ENCODE measurements at places on chromosomes 2 and 18. TPM values are rescaled to one million over a fixed set of nuclear protein-coding genes. Genes with fewer than 3 reads are reported as not detected.

- DNase-seq, result no peak
Measured at GRCh38 chr2:11566383-11566782, 32.5 kb downstream of the GREB1 start.

GRCh38 chr2:163768881-163769695, 33.3 kb upstream of the FIGN start:
- DNase-seq, result no peak

Gene TMEM163
- 150 TPM for total RNA-seq

GRCh38 chr18:75391279-75392225, 36.0 kb downstream of the SMIM21 start:
- no peak for DNase-seq

- DNase-seq, result no peak
Measured at GRCh38 chr2:24544456-24545115, 53.5 kb downstream of the NCOA1 start.

DNA sequence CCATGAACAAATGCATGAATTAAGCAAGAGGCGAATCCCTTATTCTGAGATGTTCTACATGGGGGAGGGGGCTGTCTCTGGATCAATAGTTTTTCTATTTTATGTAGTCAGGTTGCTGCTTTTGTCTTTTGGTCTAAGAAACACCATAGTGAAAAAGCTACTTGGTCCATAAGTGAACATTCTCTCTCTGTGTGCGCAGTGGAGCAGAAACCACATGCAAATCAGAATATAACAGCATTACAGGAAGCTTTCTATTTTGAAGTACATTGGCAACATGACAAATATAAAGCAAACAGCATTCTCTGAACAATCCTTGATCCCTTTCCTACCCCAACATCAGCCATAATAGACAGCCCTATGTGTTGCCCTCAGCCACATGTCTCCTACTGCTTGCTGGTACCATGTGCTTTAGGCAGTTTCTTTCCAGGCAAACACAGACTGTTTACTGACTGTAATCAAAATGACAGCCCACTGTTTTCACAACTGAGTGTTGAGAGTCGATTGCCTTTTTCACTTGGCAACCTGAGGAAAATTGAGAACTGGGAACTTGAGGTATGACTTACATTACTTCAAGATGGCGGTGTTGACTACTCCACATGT, 10.6 kb downstream of the SCN3A start:
- DNase-seq, result no peak

Gene MOCOS
- 0.56 TPM for total RNA-seq

DNA sequence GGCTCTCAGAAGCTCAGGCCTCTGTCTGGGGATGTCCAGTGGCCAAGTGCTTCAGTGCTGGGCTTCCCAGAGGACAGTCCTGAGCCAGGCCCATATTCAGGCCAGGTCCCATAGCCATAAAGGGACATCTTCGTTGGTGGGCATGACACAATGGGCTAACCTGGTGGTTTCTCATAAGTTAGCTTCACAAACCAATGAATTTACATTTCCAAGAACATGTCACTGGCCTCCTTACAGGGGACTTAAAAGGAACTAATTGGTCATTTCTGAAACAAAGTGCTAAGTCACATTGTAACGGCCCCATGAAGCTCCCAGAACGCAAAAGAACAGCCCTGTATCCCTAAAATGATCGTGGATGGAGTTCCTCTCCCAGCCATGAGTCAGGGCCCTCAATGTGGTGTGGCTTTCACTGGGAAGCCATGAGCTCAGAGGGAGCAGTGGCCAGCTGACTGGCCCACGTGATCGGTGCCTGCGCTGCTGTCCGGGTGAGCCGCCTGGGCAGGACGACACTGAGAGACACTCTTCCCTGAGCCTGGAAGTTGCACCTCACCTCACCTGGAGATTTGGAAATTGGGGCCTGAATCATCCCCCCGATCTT, 163.7 kb upstream of the APCDD1 start:
- no peak for DNase-seq

Gene PROM2
- total RNA-seq, result 0.62 TPM

- DNase-seq, result no peak
Measured at GRCh38 chr2:111048856-111049768, 71.6 kb upstream of the BCL2L11 start.

DNA sequence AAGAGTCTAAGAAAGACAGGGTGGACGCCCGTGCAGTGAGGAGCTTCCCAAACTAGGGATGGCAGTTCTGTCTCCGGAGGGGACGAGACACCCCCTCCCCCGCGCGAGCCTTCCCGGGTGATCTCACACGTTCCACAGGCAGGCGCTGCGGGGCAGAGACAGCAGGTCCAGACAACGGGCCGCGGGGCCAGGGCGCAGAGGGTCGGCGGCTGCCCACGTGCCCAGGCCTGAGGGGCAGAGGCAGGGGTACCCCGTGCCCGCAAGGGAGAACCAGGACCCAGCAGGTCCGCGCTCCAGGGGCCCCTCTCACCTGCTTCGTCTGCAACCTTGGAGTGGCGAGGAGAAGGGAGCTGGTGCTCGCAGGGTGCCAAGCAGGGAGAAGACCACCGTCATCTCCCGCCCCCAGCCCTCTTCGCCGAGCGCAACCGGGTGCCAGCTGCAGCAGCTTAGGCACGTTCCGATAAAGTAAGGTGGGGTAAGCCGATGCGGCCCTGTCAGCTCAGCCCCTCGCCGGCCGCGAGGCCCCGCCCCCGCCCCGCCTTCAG, at the start of gene GPR155:
GPR155 (minus strand) TSS at position 467 of the 545 bp plus-strand sequence. CDS start 5,073 bp downstream, outside the sequence.
- DNase-seq, result peak; percentile 49

- no peak for DNase-seq
Measured at GRCh38 chr2:23867449-23867848, 59.5 kb downstream of the ATAD2B start.

Gene PLGLB1
- total RNA-seq, result 1.1 TPM

Gene CAD
- total RNA-seq, result 49.4 TPM

DNA sequence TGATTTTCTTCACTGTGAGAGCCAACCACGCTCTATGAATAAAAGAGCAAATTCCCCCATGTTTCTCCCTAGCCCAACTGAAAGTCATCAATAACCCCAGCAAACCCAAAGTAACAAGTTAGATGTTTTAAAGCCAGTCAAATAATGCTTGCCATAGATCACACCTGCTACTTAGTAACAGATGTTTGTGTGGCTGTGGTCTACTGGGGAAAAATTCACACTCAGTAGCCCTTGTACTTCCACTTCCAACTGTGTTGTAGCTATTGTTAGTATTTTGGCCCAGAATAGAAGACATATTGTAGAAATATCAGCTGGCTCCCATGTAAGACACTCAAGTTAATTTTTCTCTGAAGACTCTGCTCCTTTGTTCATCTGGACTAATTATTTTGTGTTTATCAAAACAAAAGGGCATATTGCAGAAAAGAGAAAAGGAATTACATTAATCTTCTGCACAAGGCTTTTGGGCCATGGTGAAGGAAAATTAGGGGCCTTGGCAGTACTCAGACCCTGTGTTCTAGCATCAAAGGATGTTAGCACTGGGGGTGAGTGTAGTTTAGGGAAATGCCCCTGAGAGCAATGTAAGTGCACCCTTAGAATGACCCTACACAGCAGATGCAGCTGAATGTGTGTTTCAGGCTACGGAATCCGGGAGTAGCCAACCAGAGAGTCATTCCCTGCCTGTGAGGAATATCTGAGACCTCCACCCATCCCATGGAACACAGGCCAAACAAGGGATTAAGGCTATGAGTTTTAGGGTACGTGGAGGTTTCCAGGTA, 521.9 kb downstream of the EPHA4 start:
- DNase-seq, result no peak

GRCh38 chr18:1513519-1513918, 608.8 kb downstream of the ADCYAP1 start:
- DNase-seq, result no peak

DNA sequence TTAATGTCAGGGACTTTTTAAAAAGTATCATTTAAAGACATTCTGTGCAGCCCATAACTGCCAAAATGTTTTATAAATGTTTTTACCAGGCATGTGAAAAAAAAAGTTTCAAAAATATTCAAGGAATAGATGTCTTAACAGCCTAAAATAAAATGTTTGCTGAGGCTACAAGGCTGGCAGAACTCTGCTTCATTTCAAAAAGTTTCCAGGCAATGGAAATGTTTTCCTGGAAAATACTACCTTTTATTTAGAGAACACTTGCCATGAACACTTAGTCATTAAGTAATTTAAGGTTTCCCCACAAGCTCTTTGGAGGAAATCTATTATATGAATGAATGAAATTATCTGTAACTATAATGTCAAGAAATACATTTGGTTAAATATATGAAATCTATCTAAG, 68.8 kb downstream of the THADA start:
- no peak for DNase-seq

GRCh38 chr2:10346929-10347561, 44.3 kb downstream of the HPCAL1 start:
- no peak for DNase-seq

GRCh38 chr2:98028101-98028561, 32.4 kb upstream of the TMEM131 start:
- no peak for DNase-seq

Gene DSG4
- total RNA-seq, result not detected

- DNase-seq, result no peak
Measured at GRCh38 chr2:52144590-52144989, 1112.7 kb upstream of the NRXN1 start.

DNA sequence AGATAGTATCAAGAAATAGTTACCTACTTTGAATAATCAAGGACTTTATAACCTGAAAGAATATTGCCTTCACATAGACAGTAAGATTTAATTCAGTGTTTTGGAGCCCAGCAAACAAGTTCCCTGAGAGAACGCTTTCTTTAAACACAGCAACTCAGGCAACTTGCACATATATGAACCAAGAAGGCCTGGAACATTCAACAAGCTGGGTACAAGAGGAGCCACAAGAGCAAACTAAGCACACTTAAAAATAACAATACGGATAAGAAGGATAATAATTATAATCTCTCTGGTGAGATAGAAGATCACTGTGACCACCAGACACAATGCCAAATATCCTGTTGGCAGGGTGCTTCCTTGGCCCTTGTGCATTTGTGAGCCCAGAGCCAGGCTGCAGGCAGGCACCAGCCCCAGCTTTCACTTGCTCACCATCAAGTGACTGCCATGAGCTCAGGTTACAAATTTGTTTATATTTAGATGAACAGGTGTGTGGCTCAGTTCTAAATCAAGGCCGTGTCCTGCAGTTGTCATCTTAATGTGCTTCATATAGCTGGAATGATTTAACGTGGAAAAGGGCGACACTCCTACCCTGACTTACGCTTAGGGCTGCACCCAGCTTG, 446.6 kb downstream of the IRS1 start:
- no peak for DNase-seq

Gene C18orf54
- 19.2 TPM for total RNA-seq

DNA sequence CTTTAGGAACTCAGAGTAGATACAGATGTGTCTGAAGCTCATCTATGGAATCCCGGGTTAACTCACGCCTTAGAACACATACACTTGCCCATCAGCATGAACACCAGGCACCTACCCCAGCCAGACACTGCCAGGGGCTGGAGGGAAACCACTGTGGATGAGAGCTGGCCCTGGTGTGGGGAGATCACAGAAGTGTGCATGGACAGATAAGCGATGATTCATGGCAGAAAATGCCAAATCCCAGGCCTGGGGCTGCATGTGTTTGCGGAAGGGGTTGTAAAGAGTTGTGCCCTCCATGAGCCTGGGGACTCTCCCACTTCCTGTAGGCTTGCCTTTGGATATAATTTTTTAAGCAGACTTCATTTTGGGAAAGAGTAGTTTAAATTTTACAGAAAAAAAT, 193.4 kb downstream of the FHOD3 start:
- no peak for DNase-seq

- DNase-seq, result peak; percentile 51
Measured at GRCh38 chr2:96260387-96261260, 5.2 kb downstream of the TMEM127 start.

Gene FAM98A
- 47.9 TPM for total RNA-seq

Gene APCDD1
- total RNA-seq, result 3.1 TPM

DNA sequence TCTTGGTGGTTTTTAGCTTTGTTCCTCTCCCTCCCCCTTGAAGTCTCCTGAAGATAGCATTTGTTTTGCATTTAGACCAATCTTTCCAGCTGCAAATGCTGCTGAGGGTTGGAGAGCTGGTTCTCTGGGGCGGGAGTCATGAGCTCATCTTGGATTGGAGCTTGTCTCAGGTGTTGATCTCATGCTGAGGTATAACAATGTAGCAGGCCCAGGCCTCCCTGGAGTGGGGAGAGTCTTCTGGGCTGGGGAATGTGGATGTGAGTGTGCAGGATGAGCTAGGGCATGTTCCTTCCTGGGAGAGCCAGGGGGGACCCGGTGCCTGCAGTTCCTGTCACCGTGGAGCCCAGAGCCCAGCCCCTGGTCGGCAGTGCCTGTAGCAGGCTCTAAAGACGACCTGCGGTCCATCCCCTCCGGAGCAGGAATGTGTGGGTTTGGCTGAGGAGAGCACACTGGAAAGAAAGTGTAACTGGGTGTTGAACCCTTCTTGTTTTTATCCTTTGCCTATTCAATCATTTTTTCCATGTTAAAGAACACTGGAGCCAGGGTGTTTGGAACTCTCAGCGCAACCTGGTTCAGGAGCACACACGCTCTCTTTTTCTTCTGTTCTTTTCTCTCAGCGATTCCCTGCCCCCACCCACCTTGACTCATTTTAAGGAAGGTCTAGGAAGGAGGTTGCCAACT, 2.7 kb downstream of the ZNF532 start:
- DNase-seq, result no peak

- no peak for DNase-seq
Measured at GRCh38 chr18:2990956-2991640, 21.8 kb downstream of the LPIN2 start.

- peak; percentile 44 for DNase-seq
Measured at GRCh38 chr2:205685314-205686055, 3.2 kb downstream of the NRP2 start.

Gene COL4A3
- not detected for total RNA-seq

GRCh38 chr2:236818281-236819045, 248.8 kb downstream of the ACKR3 start:
- no peak for DNase-seq

DNA sequence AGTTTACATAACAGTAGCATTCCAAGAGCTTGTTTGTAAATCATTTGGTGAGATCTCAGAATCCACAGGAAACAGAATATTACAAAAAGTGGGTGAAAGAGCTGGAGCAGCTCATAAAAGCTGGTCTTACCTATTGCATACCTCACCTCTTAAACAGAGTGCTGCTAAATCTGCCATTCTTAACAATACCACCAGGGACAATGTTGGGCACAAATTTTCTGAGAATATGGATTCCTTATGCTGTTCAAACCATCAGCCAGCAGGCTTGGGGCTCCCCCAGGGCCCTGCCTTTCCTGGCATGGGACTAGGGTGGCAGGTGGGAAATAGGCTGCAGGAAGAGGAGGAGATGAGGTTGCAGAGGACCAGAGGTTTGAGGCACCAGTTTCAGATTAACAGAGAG, 55.6 kb downstream of the TGFA start:
- DNase-seq, result no peak

GRCh38 chr2:201559067-201559710, 84.1 kb downstream of the TMEM237 start:
- no peak for DNase-seq

Gene NEU2
- total RNA-seq, result not detected

Gene MAL
- not detected for total RNA-seq

- no peak for DNase-seq
Measured at GRCh38 chr18:74652392-74652988, 54.8 kb downstream of the ZNF407 start.

GRCh38 chr2:45674035-45674816, 22.8 kb downstream of the PRKCE start:
- no peak for DNase-seq

- DNase-seq, result no peak
Measured at GRCh38 chr18:52277785-52278184, 62.2 kb upstream of the DCC start.

All from endothelial cell (in vitro differentiated cells).